ENCODE measurements at places on chromosomes 11 and 22.
A peak's percentile ranks its signal among the peaks of the same experiment; 100 is the strongest.

GRCh38 chr22:48249713-48250268 lies 1487.3 kb downstream of the TBC1D22A start:
- DNase-seq, result no peak

GRCh38 chr11:19428206-19429002 lies 187.7 kb upstream of the E2F8 start:
- DNase-seq, result no peak

GRCh38 chr11:128417607-128418324 lies 169.6 kb downstream of the ETS1 start:
- DNase-seq, result no peak

- DNase-seq, result no peak
Observed at GRCh38 chr11:1172729-1173117, 15.0 kb downstream of the MUC5AC start.

DNA sequence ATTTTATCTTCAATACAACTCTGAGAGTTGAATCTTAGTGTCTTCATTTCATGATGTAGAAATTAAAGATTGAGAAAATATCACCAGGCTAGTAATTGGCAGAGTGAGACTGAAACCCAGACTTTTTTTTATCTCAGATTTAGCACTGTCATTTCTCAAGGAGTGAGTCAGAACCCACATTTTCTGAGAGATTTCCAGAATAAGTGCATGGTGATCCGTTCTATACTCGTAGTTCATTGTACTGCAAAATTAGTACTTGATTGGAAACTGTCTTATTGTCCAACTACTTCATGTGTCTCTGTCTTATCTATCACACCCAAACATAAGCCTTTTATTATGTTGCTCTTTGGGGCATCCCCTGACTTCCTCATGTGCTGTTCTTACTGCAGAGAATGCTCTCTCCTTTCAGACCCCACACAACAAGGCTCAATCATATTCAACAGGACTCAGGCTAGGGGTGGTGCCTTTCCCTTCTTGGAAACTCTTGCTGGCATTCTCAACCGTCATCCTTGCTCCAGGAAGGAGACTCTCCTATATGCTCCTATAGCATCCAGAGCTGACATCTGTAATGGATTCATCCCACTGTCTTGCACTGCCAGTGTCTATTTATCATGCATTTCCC lies 76.7 kb upstream of the BLID start:
- DNase-seq, result no peak

- DNase-seq, result no peak
Observed at GRCh38 chr11:36193290-36193619, 96.0 kb downstream of the COMMD9 start.

DNA sequence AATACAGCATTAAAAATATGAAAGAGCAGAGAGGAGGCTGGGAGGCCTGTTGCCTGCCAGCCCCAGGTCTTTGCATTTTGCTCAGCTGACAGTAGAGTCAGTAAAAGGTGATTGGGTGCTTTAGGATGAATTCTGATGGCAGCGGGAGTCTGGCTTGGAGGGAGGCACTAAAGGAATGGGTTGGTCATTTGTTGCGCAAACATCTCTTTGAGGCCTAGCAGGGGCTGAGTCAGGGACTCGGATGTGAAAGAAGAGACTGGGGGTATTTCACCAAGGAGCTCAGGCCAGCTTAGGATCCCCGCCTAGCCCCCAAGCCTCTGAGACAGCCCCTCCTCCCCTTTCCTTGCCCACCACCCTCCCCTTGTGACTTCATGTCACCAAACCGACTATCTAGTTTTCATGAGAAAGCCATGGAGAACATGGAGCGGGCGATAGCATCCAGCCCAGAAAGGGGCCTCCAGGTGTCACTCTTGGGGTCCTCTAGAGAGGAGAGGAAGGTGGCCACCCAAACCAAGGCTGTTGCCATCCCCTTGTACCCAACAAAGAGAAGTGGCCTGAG lies 9.7 kb downstream of the DGKZ start:
- DNase-seq, result no peak

- no peak for DNase-seq
Observed at GRCh38 chr11:69459848-69460539, 21.5 kb upstream of the LINC01488 start.

GRCh38 chr22:44605486-44605885 lies 96.5 kb upstream of the PRR5 start:
- DNase-seq, result no peak

DNA sequence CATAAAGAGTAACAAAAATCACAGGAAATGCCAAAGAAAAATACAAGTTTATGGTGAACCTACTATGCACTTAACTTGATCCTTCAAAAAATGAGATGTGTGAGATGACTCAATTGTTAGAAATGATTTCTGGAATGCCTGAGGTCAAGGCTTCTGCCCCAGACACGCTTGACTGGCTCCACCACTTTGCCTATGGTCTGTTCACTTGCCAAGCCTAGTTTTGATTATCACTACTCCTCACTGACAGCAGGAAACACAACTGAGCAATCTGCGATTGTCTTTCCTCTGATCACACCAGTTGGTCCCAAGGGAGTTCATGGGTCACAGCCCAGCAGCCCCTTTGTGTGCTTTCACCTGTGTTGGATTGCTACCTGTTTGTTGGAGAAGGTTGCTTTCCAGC lies 20.6 kb upstream of the PRDM10 start:
- DNase-seq, result no peak

DNA sequence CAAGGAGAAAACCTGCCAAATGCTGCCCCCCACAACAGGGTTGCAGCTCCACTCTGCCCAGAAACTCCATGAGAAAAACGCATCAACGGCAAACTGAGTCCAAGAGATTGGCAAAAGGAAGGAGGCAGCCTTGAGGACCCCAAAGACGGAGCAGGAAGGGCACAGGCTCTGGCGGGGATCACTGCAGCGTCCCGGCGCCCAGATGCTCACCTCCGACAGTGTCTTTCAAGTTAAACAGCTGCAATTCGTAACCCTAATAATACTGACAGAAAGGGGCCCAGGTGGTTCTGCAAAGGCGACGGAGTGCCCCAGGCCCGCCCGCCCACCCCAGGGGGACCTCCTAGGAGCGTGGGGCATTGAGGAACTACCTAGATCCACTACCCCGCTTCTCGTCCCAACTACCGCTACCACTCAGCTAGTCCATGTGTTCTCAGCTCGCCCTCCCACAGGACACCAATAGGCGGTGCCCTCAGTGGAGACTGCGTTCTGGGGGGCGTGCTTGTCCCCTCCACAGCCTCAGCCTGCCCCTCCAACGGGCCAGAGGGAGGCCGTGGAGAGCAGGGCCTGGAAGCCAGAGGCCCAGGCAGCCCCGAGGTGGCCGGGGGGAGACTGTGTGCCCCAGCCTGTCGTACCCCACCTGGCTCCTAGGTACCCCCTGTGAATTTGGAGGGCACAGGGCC lies 127.4 kb downstream of the PHF21B start:
- DNase-seq, result no peak

GRCh38 chr11:8928981-8929615 lies 3.6 kb downstream of the C11orf16 start:
- no peak for DNase-seq

- no peak for DNase-seq
Observed at GRCh38 chr11:15609445-15609844, 494.7 kb downstream of the INSC start.

- DNase-seq, result no peak
Observed at GRCh38 chr22:30755759-30756124, 61.1 kb downstream of the OSBP2 start.

- DNase-seq, result no peak
Observed at GRCh38 chr11:125306476-125306875, 141.9 kb downstream of the PKNOX2 start.

DNA sequence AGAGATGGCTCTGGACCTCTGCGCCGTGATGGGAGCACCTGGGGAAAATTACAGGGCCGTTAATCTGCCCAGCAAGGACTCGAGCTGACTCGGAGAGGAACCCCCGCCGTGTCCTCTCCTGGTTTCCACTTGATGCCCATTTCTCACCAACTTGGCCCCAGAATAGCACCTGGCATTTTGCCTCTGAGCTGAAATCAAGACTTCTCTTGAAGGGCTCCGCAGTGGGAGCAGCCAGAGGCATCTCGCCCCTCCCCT lies 19.0 kb upstream of the CABP7 start:
- no peak for DNase-seq

DNA sequence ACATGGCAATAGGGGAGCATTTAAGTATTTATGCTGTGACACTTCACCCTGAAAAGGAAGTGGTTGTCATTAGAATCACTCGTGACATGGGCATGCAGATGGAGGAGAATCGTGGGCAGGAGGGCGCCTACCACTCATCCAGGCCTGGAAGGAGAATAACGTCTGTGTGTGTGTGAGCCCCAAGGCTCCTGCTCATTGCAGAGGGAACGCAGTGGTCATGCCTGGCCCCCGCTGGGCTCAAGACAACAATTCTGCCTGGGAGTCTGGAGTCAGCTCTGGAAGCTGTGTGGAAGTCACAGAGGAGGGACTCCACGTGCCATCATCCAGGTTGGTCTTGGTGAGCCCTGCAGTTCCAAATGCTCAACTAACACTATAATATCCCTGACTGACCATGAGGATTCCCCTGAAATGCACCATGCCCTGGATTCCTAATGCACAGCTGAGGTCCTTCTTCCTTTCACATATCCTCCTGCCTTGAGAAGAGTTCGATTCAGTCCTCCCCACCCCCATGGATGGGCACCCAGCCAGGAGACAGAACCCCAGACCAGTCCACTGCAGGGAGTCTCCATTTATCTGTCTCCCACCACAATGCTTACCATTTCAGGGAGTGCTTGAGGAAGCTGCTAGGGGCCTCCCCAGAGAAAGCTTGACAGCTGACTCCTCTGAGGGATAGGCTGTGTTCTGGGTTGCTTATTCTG lies 446.9 kb upstream of the B3GAT1 start:
- no peak for DNase-seq

DNA sequence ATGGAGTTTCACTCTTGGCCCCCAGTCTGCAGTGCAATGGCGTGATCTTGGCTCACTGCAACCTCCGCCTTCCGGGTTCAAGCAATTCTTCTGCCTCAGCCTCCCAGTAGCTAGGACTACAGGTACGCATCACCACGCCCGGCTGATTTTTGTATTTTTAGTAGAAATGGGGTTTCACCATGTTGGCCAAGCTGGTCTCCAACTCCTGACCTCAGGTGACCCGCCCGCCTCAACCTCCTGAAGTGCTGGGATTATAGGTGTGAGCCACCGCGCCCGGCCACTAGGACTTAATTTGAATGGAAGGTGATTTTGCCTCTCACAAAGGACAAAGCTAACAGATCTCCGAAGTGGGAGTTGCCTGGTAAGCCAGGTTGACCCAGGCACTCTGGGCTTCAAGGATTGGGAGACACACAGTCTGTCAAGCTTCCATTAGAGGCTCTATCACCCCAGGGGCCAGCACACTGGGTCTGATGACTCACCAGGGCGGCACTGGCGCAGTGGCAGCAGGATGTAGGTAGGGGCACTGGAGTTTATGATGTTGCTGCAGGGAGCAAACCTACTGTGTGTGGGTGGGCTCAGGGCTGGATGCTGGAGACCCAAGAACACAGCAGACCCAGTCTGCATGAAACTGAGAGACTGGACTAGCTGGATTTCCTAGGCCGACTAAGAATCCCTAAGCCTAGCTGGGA lies 17.8 kb upstream of the KCTD14 start:
- peak; percentile 17 for DNase-seq

DNA sequence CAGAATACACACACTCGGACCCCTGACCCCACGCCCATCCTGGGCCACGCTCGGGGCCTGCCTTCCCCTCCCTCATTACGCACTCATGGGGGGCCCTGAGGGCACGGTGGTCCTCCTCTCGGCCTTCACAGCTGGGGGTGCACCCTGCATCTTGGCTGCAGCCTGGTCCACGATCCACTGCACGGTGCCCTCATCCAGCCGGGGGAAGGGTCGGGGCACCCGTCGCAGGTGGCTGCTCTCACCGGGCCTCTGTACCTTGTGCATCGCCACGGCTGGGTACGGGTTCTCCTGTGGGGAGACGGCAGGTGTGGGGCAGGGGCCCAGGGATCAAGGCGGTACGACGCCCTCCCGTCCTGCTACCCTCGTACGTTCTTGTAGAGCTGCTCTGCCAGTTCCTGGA lies 10.4 kb downstream of the SBF1 start:
- DNase-seq, result no peak

- no peak for DNase-seq
Observed at GRCh38 chr22:32531931-32532819, 57.6 kb downstream of the FBXO7 start.

DNA sequence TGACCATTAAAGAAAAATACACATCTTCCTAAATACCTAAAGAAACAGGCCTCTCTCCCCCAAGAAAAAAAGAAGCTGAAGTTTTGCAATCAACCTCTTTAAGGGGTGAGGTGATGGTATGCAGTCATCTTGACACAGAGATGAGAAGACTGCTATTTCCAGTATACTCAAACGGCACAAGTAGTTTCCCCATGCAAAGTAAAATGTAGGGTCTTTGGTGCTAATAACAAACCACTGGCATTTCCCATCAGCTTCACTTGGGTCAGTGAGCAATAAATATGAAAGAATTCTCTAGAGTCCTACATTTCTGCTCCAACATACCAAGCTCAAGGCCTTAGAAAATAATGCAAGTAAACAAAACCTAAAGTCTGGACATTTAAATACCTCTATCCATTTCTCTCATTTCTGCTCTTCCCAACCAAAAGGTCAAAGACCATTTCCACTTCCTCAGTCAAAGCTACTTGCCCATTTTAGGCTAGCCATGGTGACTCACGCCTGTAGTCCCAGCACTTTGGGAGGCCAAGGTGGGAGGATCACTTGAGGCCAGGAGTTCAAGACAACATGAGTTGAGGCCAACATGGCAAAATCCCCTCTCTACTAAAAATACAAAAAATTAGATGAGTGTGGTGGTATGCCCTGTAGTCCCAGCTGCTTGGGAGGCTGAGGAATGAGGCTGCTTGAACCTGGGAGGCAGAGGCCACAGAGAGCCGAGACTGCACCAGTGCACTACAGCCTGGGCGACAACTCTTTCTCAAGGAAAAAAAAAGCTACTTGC lies 39.5 kb upstream of the CHRNA10 start:
- DNase-seq, result no peak

DNA sequence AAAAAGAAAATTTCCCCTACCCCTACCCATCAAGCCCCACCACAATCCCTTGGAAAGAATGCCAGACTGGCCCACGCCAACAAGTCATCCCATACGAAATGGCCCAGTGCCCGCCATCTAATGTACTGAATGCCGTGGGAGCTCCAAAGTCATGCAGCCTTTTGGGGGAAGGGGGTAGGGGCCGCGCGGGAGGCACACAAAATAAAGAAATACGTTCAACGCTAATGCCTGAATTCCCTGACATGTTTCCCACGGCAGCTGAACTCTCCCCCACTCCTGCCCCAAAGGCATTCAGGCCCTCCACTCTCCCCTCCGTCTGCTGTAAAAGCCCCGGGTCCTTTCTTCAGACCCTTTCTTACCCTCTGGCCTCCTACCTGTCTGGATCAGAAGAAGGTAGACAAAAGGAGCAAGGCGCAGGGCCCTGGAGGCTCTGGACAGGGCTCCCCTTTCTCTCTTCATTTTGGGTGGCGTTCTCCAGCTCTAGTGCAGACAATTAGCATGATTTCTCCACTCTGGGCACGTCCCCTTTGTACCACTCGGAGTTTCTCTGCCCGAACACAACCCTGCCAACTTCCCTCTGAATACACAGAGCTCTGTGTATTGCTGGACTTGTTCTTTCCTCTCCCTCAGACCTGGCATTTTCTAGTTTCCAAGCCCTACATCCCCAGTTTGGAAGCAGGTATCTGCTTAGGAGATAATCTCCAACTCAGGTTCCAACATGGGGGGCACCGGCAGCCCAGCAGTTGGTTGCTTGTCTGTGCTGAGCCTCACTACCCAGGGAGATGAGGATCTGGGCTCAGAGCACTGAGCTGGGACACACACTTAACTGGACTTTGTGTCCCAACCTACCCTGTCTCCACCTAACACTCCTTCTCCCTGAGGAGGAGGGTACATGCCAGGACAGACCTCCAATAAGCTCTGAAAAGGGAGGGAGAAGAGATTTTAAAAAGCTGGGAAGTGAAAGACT lies at the start of gene HEPACAM:
HEPACAM (minus strand) TSS at position 500 of the 967 bp plus-strand sequence; CDS start at position 459, 41 bp downstream.
- DNase-seq, result no peak

GRCh38 chr11:73229321-73229895 lies 11.3 kb downstream of the P2RY2 start:
- DNase-seq, result no peak

Measured in T-helper 1 cell (primary cell).